ENCODE measurements at places on chromosomes 2 and 18.

DNA sequence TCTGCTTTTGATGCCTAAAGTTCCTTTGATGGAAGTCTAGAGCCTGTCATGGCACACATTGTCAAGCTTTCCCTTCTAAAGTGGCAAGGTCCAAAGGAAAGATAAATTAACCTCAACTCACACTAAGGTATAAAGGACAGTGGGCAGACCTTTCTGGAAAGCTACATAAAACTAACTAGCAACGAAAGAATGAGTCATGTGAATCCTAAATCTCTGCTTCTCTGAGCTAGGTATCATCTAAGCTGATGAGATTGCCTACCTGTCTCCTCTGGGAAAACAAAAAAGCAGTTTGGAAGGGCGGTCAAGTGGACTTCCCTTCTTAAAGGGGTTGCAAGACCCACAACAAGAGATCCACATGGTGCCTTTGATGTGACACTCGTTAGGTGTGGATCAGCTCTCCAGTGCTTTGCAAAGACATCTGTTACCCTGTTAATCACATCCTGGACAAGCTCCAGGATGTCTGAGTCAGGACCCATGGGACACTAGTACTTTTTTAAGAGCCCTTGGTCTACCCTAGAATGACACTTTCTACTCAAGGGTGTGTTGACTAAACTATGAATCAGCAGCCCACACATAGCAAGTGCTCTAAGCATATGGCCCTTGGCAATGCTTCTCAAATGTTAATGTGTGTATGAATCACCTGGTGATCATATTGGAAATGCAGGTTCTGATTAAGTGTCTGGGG lies 173.5 kb downstream of the ALK start:
- DNase-seq: no peak

DNA sequence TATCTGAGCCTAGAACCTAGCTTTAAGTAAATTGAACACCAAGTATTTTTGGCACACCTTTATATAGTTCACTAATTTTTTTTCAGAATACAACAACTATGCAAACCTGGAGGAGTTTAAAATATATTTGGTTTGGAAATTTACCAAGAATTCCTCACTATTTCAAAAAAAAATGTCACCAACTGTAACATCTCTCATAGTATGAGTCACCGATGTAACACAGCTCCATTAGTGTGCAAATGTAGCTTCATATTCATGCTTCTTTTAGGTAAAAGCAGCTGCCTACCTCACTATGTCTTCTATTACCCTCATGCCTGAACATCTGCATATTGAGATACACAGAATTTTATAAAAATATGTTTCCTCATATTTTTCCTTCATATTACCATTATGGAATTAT lies 80.5 kb downstream of the NRXN1 start:
- DNase-seq: no peak

DNA sequence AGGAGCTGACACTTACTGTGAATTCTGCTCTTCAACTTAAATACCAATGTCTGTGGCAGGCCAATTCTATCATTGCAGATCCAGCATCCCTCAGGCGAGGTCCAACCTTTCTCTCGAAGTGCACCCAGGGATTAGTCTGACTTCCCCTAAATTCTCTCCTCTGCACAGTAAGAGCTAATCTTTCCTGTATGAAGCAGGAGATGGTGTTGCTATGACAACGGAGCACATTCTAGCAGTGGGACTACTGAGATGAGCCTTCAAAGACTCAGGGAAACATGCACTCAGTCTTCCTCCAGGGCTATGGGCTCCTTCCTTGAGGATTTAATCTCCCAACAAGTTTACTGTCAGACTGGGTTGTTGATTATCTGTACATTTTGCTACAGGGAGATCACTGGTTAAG lies 176.3 kb downstream of the NOL4 start:
- DNase-seq: no peak

DNA sequence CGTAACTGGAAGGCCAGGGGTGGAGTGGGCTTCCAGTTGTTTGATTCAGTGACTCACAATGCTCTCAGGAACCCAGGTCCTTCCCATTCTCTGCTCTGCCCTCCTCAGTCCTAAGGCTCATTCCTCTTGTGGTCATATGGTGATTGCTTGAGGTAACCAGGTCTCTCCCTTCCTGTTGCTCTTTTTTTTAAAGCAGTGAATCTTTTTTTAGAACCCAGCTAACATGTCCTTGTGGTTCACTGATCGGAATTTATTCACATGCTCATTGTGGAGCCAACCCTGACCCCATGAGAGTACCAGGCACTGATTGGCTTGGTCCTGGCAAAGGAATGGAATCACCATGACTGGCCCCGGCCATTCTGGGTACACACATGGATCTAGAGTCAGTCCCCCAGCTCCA lies 7.4 kb downstream of the THNSL2 start:
- DNase-seq: no peak

- DNase-seq: no peak
These were observed 146.3 kb upstream of the SKOR2 start for GRCh38 chr18:47397671-47398319.

Measured in activated T-helper 1 cell treated with anti-CD3 and anti-CD28 coated beads, Interleukin-2, amount 50 U/mL, for 16 hours (primary cell).